ENCODE measurements at places on chromosomes 6 and 20.
A peak's percentile ranks its signal among the peaks of the same experiment; 100 is the strongest.

GRCh38 chr6:13813621-13814175 is 659 bp downstream of the MCUR1 start:
- DNase-seq: peak; percentile 70

GRCh38 chr6:152167641-152168603 is 360.4 kb downstream of the ESR1 start:
- DNase-seq: no peak

DNA sequence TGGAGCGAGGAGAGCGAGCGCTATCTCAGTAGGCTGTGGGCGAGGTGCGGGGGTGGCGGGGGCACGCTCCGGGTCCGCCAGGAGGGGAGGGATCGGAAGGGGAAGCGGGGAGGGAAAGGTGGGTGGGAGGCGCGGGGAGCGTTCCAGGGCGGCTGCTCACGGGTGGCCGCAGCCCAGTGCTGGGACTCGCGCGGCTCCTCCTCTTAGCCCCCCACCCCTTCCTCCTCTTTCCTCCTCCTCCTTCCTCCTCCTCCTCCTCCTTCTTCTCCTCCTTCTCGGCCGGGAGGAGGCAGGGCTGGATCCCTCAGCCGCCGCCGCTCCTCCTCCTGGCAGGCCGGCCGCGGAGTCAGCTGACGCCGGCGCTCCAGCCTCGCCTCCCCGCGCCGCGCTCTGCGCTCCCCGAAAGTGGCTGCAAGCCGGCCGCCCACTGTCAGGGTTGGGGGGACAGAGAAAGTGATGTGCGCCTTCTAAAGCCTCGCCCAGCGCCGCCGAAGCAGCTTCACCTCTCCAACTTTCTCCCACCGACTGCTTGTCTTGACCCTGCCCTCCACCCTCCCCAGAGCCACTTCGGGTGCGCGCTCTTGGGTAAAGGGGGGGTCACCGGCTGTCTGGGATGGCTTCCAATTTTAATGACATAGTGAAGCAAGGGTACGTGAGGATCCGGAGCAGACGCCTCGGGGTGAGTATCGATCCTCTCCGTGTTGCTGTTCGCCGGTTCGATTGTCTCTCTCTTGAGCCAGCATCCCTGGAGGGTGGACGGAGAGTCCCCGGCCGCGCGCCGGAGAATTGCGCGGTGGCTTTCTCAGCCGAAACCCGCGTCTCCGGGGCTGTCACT is at the start of gene DOK5:
Gene DOK5 (plus strand): TSS at position 260 of the 835 bp plus-strand sequence. CDS start 354 bp downstream, at position 614.
- DNase-seq: no peak

- DNase-seq: peak; percentile 73
Measured at GRCh38 chr20:48708116-48708515, 119.7 kb downstream of the PREX1 start.
